ENCODE measurements at places on chromosomes 3 and 15.

DNA sequence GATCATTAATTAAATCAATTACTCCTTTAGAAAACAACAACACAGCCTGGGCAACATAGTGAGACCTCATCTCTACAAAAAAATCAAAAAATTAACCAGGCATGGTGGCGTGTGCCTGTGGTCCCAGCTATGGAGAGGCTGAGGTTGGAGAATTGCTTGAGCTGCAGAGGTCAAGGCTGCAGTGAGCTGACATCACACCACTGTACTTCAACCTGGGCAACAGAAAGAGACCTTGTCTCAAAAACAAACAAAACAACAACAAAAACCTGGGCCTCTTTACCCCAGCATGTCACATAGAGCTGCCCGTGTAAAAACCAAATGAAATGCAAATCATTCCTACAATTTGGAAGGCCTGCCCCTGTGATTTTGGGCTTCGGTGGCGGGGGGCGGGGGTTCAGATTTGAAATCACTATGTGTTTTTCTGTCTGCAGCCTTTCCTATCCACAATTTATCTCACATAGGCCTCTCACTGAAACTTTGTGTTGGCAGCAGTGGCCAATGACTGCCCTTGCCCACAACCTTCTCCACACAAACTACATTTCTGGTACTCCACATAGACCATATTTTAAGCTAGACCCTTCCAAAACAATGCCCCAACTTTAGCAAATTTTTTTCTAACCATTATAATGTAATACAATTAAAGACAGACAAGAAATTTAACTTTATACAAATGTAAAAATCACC, 6.5 kb downstream of the ADAM10 start:
- DNase-seq, result no peak

GRCh38 chr3:16999161-16999560, 114.4 kb downstream of the PLCL2 start:
- no peak for DNase-seq

GRCh38 chr3:73060302-73060723, 1.1 kb upstream of the EBLN2 start:
- no peak for DNase-seq

DNA sequence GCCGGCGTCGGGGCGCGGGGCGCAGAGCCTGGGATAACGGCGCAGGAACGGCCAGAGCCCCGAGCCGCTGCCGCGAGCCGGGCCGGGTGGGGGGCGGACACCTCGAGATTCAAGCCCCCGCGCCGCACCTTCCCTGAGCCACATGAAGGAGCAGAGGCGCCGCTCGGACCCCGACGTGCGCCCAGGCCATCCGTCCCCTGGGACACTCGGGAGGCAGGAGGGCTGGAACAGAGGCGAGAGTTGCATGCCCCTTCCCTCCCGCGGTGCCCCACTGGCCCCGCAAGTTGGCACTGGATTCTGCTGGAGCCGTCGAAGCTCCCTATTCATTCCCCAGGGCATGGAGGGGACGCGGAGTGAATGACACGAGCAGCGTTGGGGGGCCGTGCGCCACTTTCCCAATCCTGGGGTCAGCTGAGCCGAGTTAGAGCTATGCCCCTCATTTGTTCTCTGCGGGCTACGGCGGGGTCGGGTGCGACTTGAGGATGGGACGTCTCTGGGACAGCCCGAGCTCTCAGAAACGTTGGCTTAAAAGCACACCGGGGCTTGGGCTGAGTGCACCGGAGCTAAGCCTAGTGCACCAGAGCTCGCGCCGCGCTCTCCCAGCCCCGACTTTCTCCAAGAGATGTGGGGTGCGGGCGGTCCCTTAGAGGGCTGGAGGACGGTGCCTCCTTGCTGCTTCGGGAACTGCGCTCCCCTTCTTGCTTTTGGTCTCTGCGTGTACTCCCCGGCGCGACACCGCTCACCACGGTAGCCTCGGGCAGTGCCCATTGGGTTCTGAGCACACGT, 588 bp downstream of the SLC6A1 start:
- no peak for DNase-seq

- DNase-seq, result no peak
Measured at GRCh38 chr15:41917767-41918430, 24.0 kb upstream of the SPTBN5 start.
